ENCODE measurements at places on chromosomes 13 and 19.

DNA sequence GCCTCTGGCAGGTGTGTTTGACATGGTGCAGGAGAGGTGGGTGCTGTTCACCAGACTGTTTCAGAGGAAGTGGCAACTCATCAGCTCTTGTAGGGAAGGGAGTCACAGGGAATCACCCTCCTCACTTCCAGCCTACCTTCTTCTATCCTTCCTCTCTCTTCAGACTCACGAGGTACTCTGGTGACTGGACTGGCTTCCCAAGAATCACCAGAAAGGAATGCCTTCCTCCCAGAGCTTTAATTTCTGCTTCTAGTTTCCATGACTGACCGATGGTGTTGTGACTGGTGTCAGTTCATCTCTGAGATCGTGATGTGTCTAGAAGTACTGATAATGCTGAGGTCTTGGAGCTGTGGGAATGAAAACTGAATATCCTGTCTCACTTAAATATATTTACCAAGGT lies 247.3 kb downstream of the KCTD12 start:
- no peak for DNase-seq

DNA sequence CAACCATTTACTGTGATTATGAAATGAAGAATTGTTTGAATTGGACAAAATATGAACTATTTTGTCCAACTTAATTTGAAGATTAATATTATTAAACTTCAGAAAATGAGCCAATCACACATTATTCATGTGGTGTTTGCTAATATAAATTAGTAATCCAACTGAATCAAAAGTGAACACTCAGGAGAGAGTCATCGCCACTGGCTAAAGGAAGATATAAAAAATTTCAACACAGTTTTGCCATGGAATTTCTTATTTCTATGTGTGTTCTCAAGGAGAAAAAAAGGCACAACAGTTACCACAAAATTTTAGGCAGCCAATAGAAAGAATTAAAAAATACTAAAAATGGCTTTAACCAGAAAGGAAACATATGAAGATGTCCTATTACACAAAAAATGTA lies 2683.8 kb downstream of the PCDH9 start:
- DNase-seq = no peak

DNA sequence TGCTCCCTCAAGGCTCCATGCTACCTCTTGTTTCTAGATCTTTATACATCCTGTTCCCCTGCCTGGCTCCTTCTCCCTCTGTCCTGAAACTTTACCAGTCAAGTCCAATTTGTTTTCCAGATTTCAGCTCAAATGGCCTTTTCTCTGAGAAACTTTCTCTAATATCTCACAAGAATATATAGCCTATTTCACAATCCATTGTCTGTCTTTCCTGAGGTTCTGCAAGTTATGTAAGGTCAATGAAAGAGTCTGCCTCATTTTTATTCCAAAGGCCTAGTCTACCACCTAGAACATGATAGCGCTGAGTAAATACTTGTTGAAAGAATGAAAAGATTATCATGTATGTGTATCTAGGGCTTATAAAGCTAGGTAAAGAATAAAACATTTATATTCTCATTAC lies 348.8 kb downstream of the SPRY2 start:
- no peak for DNase-seq

DNA sequence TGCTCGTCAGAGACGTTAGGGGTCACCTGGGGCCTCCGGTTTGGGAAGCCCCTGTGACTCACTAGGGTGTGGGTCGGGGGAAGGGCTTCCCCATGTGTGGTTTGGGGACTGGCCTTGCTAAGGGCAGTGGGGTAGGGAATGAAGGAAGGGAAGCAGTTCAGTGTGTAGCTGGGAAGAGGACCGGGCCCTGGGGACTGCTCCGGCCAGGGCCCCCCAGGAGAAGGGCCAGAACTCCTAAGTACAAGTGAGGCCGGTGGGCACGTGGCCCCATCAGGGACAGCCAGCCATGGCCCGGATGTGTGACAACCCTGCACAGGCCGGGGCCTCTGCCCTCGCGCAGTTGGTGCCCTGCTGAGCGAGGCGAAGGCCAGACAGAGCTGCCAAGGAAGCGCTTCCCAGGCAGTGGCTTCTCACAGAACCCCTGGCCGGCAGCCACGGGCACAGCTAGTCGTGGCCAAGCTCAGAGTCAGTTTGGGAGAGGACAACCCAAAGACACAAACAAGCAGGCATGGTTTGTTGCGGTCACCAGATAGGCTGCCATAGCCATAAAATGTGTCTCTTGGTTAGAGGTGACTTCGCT lies 25.7 kb downstream of the TEX29 start:
- no peak for DNase-seq

GRCh38 chr13:40582531-40582930 lies 83.9 kb downstream of the FOXO1 start:
- no peak for DNase-seq

- no peak for DNase-seq
Observed at GRCh38 chr13:98111168-98112098, 31.5 kb upstream of the FARP1 start.

GRCh38 chr13:39599012-39599411 lies 4.0 kb downstream of the LHFPL6 start:
- DNase-seq = no peak

DNA sequence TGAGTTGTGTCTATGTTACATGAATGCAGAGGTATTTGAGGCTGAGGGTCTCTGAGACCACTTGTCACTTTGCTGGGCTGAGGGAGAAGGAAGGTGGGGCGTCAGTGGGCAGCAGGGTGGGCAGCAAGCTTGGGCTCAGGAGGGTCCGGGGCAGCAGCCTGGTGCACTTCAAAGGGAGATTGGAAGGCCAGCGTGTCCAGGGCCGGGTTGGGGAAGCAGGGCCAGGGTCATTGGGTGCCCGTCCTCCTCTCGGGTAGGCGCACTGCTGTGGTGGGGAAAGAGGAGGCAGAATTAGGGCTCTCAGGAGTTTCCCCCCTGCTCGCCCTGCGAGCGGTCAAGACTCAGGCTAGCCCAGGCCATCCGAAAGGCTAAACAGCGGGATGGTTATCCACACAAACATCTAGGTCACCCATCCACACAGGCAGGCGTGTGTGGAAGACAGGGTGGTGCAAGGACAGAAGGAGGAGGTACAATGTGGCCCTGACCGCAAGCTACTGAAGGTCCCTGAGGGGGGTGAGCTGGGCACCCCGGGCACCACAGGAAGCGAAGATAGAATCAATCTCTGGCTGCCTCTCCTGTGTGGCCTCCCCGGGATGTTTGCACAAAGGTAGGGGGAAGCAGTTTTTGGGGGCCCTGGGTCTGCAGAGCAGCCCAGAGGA lies 37.7 kb downstream of the MYO9B start:
- no peak for DNase-seq

DNA sequence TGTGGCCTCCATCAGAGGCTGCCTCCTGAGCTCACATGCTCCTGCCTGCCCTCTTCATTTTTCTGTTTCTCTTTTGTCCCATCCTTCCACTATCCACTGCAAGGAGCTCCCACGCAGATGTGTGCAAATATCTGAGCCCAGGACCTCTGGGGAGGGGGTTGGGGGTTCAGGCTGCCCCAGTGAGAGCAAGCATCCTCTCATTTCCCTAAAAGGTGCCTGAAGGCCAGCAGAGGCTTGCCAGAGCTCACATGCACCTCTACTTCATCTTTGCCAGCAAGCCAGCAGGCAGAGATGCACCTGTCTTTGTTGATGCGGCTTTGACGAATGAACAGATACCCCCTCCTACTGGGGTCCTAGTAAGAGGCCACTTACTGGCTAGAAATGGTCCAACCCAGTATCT lies 128.8 kb downstream of the FGF9 start:
- DNase-seq = no peak

GRCh38 chr19:12833738-12834565 lies 427 bp downstream of the RTBDN start:
- peak; percentile 52 for DNase-seq

- no peak for DNase-seq
Observed at GRCh38 chr19:46945694-46946489, 73.7 kb upstream of the NPAS1 start.

- no peak for DNase-seq
Observed at GRCh38 chr13:50796463-50796862, 47.0 kb downstream of the DLEU7 start.

GRCh38 chr13:39773833-39774232 lies 118.4 kb downstream of the COG6 start:
- no peak for DNase-seq

DNA sequence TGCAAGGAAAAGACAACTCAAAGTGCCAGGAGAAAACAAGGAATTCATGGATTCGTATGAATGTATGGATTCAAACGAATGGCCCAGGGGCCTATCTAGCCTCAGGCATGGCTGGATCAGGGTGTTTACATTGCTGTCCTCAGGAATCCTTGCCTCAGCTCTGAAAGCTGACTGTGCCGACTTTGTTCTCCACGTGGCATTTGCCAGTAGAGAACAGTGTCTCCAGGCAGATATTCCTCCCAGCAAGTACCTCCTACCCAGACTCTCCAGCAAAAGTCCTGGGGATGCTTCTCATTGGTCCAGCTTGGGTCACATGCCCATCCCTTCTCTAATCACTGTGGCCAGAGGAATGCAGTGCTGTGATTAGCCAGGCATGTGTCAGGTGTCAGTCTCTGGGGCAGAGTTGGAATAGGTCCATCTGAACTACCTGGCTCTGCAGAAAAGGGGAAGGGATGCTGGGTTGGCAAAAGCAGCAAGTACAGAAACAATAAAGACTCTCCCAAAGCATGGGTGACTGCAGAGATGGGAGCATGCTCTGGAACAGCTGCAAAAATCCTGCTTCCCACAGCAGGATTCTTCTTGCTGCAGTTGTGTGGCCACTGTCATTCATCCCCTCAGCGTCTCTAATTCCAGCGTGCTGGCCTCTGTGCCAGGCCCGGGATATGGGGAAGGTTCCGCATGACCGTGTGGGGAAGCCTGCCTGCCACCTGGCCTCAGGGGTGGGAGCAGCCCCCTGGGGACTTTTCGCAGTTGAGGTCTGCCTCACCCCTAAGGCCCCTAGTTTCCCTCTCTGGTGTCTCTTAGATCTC lies 30.0 kb downstream of the CCNE1 start:
- peak; percentile 84 for DNase-seq

DNA sequence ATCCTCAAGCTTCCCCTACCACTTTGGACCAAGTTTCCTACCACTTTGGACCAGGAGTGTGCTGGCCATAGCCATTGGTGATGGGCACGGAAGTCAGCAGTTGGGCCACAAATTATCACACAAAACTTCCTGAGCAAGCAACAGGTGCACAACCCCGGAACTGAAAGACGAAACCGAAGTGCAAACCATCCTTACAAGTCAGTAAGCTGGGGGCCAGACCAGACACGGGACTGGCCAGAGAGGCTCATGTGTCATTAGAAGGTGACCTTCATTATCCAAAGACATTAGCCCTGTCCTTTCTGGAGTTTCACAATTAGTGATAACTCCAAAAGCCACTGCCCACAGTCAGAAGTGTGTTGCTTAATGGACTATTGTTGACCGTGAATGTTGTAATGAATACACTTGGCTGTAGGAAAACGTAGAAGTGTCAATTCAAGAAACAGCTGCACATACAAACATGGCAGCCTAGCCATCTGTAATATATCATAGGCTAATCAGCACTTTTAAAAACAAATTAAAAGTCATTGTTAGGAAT lies 244.1 kb upstream of the IRS2 start:
- no peak for DNase-seq

DNA sequence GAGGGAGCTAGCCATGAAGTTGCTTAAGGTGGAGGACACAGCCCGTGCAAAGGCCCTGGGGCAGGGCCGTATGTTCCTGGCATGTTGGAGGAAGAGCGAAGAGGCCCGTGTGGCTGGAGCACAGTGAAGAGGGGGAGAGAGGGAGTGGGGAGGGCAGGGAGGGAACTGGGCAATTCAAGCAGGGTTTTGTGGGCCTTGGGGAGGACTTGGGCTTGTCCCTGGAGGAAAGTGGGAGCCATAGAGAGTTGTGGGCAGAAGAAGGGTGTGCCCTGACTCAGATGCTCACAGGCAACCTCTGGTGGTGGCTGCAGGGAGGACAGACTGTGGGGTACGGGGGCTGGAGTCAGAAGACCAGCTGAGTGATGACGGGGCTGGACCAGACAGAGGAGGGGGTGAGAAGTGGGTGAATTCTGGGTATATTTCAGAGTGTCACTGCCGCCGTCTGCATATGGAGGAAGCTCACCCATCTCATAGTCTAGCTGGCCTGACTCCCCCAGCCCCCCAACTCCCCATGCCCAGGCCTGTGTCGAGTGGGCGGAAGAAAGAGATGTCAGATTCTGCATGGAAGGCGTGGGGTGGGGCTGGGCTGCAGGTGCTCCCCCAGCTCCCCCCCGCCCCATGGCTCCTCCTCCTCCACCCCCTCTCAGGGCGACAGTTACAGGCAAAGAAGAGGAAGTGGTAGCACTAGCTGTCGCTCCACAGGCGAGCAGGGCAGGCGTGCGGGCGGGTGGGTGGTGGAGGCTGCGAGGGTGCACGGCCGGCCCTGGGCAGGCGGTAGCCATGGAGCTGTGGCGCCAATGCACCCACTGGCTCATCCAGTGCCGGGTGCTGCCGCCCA lies at the start of gene VAV1:
Gene VAV1 (plus strand): TSS at position 681 of the 838 bp plus-strand sequence. CDS start 100 bp downstream, at position 781.
- no peak for DNase-seq

- no peak for DNase-seq
Observed at GRCh38 chr19:5014941-5015340, 46.0 kb downstream of the KDM4B start.

DNA sequence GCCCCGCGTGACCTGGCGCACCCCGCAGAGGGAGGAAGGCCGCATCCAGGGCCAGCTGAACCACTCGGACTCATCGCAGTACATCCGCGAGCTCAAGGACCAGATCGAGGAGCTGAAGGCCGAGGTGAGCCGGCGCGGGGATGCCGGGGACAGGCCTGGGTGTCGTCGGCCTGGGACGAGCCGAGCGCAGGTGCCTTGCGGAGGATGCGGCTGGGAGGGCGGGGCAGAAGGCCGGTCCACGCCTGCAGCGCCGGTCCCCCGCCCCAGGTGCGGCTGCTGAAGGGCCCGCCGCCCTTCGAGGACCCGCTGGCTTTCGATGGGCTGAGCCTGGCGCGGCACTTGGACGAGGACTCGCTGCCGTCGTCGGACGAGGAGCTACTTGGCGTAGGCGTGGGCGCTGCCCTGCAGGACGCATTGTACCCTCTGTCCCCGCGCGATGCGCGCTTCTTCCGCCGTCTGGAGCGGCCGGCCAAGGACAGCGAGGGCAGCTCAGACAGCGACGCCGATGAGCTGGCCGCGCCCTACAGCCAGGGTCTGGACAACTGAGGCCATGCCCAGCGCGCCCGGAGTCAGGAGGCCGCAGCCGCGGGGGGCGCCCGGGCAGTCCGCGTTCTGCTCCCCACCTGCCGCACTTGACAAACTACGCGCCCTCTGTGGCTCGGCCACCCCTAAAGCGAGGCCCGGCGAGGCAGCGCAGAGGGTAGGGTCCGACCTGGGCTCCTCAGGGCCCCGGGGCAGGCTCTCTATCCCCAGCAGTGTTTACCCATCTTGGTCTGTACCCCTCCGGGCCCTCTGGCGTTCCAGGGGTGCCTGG lies 10.8 kb downstream of the PRR36 start:
- DNase-seq = no peak
